ENCODE measurements at places on chromosomes 13 and 19. TPM values are rescaled to one million over a fixed set of nuclear protein-coding genes. Genes with fewer than 3 reads are reported as not detected.
A peak's percentile ranks its signal among the peaks of the same experiment; 100 is the strongest.

The TMC4 gene
- total RNA-seq: 3.0 TPM

The GZMM gene
- 84.5 TPM for total RNA-seq

The SLC46A3 gene
- total RNA-seq: 16.7 TPM

DNA sequence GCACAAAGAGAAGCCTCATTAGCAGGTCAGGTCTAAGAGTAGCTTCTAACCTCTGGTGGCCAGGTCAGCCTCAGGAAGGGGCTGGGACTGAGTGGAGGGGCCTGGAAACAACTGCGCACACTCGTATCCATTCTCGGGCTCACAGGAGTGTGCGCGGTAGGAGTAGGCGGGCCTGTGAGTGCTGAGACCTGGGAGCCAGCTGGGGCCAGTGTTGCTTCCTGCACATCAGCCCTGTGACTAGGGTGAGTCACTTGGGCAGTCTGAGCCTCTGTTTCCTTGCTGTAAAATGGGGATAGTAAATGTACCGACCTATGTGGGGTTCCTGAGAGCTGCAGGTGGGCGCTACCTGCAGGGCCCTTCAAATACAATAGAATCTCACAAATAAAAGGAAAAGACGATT is 26.9 kb downstream of the SIN3B start:
- no peak for DNase-seq

DNA sequence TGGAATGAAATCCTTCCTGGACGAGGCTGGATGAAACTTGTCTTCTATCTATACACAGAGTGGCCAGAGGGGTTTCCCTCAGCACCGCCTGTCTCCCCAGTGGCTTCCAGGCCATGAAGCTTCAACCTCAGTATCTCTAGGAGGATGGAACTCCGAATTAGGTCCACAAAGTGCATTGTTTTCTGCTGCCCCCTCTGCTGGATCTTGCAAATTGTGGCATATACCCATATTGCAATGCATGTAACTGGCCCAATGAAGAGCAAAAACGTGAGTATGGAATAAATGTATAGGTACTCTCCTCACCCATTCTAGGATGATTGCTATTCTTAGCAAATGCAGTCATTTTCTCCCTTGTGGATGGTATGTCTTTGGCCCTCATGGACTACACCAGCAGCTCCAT is 14.7 kb upstream of the LILRB4 start:
- no peak for DNase-seq

DNA sequence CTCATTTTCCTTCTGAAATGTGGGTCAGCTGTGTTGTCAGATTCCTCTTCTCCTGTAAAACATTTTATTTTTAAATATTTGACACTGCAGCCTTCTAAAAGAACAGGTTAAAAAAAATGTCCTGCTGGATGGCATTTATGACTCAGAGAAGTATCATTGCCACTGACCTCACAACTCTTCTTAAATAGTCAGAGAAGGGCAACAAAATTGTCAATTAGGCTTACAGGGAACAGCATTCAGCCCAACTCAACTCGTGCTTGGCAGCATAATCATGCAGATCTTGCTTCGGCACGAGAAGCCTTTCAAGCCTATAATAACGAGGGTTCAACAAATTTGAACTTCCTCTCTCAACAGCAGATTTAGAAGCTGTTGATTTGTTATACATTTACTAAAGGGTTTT is 296.7 kb upstream of the DACH1 start:
- no peak for DNase-seq

The CLEC4M gene
- not detected for total RNA-seq

The OR7D2 gene
- total RNA-seq: not detected

- DNase-seq: peak; percentile 48
Measured at GRCh38 chr19:6087074-6087571, 23.2 kb downstream of the RFX2 start.

The SAE1 gene
- total RNA-seq: 108 TPM

GRCh38 chr13:23516702-23517101 is 53.5 kb upstream of the TNFRSF19 start:
- no peak for DNase-seq

- DNase-seq: no peak
Measured at GRCh38 chr13:69580255-69580654, 527.4 kb upstream of the ATXN8OS start.

The BRME1 gene
- total RNA-seq: 7.2 TPM

The ZNF681 gene
- 5.8 TPM for total RNA-seq

- no peak for DNase-seq
Measured at GRCh38 chr13:66937423-66937822, 292.7 kb downstream of the PCDH9 start.

- DNase-seq: no peak
Measured at GRCh38 chr13:74115133-74115532, 19.1 kb downstream of the KLF12 start.

DNA sequence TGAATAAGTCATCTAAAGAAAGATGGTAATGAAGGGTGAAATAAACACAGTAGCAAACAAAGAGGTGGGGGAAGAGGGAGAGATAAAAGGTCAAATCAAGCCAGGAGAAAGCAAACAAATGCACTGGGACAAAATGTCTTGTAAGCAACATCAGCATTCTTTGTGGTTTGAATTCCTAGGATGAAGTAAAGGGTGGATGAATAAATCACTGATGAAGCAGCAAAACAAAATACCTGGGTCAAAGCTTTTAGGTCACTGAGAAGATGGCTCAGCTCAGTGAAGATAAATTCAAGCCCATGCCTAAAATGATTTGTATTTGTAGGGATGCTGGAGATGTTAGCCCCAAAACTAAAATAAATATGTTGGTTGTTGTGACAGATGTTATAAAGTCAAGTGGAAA is 86.5 kb upstream of the FBXL3 start:
- no peak for DNase-seq

The KIRREL2 gene
- total RNA-seq: 3.0 TPM

DNA sequence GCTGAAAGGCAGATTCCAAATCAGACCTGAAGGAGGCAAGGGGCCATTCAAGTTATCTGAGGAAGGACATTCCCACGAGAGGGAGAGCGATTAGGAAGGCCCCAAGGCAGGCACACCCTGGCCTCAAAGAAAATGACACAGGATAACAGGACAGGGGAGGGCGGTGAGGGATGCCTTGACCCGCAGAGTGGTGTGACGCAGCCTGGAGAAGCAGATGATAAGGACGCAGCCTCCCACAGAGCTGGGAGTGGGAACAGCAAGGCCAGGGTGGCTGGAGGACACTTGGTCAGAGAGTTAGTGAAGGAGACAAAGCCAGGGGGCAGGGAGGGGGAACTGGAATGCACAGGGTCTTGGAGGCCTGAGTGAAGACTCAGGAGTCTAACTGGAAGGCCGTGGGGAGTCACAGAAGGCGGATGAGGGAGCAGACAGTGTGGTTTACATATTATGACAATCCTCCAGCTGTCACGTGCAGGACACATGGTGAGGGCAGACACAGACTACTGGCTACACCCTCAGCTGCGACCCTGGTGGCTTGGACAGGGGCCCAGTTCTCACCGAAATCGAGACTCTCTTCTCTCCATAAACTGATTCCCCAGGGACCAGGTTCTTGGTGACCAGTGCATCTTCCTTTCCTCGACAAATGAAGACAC is 5.8 kb upstream of the DYRK1B start:
- DNase-seq: no peak

- DNase-seq: peak; percentile 18
Measured at GRCh38 chr13:113669231-113669754, 2.3 kb downstream of the GRK1 start.

DNA sequence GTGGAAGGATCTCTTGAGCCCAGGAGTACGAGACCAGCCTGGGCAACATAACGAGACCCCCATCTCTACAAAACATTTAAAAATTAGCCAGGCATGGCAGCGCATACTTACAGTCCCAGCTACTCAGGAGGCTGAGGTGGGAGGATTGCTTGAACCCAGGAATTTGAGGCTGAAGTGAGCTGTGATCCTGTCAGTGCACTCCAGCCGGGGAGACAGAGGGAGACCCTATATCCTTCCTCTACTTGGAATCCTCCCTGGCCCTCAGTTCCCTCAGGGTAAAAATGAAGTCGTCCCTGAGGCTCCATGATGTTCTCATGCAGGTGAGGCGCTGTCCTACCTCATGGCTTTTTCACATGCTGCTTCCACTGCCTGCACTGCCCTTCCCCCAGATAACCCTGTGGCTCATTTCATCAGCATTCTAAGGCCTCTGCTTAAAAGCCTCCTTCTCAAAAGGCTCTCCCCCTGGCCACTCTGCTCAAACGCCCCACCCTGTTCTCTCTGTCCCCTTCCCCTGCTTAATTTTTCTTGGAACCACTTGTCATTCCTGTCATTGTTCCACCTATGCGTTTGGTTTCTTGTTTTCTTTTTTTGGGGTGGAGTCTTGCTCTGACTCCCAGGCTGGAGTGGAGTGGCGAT is 19.2 kb downstream of the DNM2 start:
- no peak for DNase-seq

- DNase-seq: no peak
Measured at GRCh38 chr19:10045371-10045770, 32.1 kb downstream of the RDH8 start.

GRCh38 chr13:60095300-60095699 is 68.4 kb downstream of the DIAPH3 start:
- no peak for DNase-seq

The IFNL1 gene
- not detected for total RNA-seq

- DNase-seq: no peak
Measured at GRCh38 chr19:5907241-5907640, 2.6 kb downstream of the VMAC start.

The HCN2 gene
- total RNA-seq: 1.2 TPM

DNA sequence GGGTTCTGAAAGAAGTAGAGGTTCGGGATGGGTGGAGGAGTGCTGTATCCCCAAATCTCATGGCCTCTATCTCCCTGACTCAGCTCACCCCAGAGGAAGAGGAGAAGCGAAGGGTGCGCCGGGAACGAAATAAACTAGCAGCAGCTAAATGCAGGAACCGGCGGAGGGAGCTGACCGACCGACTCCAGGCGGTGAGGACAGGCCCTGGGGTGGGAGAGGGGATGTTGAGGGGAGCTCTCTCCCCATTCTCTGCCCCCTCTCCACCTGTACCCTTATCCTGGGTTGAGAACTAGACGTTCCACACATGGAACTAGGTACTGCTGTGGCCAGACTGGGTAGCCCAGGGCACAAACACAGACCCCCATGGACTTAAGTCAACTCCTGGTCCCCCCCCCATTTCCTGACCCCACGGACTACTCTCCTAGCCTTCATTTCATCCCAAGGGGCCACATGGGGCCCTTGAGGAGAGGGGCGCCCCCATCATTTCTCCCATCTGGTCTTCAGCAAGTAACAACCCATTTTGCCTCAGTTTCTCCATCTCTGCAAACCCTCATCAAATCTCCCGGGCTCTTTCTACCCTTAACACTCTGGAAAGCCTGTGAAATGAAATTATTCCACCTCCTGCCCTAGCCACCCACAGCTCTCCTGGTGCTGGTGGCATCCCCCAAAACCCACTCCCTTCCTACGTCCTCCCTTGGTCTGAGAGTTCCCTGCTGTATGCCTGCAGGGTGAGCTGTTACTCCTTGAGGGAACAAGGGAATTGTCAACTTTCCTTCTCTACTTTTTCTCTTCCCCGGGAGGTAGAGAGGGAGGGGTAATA is 3.5 kb downstream of the FOSB start:
- no peak for DNase-seq

GRCh38 chr13:30904043-30904442 is 2.0 kb upstream of the MEDAG start:
- DNase-seq: no peak

DNA sequence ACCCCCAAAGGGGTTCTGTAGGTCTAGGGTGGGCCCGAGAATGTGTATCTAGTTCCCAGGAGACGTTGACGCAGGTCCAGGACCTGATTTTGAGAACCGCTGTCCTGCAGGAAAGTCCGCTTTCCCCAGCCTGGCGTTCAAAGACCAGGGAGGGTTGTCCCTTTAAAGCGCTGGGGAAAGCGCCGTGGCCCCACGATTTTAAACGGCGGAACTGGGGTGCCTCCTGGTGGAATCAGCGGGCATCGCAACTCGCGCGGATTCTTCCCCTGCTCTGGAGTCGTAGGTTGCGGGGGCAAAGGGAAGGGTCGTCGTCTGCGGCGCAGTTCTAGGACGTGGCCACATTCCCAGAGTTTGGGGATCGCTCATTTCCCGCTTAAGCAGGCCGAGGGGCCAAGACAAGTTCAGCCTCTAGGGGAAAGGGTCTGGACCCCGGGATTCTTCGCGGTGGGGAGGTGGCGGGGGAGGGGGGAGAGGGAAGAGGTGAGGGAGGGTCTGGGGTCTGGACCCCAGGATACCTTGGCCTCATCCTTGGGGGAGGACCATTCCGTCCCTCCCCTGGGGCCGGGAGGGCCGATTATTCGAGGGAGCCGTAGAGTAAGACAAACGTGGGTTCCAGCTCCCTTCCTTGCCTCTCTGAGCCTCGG is 7.7 kb downstream of the PNMA8B start:
- DNase-seq: peak; percentile 86

- no peak for DNase-seq
Measured at GRCh38 chr13:25186187-25186586, 14.1 kb upstream of the AMER2 start.

GRCh38 chr13:97194479-97194878 is 27.7 kb upstream of the MBNL2 start:
- DNase-seq: no peak

DNA sequence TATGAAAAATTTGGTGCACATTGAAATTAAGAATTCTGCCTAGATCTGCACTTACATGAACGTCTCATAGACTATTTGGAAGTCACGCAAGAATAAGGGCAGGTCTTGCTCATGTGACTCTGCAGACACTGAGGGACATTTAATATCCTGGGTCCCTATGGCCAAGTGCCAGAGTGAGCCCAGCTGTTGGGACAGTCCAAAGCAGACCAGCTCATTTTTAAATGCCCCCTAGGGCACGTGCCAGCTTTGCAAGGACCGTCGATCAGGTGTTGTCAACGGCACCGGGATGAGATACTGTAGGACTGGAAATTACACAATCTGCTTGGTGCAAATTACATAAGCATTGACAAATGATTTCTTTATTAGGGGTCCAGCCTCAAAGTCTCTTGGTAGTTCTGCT is 293.6 kb downstream of the TEX29 start:
- no peak for DNase-seq

- no peak for DNase-seq
Measured at GRCh38 chr13:41678848-41679247, 221.5 kb downstream of the RGCC start.

- DNase-seq: no peak
Measured at GRCh38 chr13:27177852-27178251, 6.2 kb upstream of the USP12 start.

DNA sequence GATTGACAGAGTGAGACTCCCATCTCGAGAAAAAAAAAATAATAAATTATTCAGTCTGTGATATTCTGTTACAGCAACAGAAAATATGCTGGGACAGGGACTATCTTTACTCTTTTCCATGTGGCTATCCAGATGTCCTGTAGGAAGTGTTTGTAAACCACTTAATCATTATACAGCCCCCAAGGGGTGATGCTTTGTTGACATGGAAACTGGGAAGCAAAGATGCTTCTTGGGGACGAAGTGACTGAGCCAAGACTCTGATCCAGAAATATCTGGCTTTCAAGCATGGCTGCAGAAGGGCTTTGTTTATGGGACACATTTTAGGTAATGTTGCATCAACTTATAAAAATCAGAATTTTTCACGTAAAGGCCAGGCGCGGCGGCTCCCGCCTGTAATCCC is 5.4 kb downstream of the ZNF8 start:
- DNase-seq: no peak
